Gastrocnemius medialis (tissue), 4 donors: ENCODE measurements at places on chromosomes 4 and X. TPM values are rescaled to one million over a fixed set of nuclear protein-coding genes. Genes with fewer than 3 reads are reported as not detected.

DNA sequence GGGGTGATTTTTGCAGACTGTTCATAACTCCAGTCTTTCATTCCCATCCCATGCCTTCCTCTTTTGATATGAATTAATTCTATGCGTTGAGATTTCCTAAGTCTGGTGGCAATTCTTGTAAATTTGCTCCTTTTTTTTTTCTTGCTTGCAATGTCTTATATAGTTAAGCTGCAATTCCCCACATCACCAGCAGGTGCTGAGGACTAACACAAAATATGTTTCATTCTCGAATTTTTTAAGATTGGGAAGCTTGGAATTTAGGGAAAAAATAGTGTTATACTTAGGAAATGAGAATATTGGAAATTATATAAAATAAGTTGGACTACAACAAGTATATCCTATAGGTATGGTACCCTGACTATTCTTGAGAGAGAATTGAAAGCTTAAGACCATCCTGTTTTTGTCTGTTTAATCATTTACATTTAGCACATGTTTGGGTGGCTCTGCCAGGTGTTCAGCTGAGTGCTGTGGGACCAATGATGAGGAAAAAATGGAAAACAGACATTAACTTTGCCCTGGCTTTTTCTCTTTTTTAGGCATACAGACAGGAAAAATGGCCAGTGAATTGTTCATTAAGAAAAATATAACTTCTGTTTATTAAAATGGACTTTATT, 30.2 kb downstream of the AFF2 start:
- no peak overlapping the region for H3K4me3 ChIP-seq
- no peaks in the 10 kb centered on the region for H3K4me1 ChIP-seq

DNA sequence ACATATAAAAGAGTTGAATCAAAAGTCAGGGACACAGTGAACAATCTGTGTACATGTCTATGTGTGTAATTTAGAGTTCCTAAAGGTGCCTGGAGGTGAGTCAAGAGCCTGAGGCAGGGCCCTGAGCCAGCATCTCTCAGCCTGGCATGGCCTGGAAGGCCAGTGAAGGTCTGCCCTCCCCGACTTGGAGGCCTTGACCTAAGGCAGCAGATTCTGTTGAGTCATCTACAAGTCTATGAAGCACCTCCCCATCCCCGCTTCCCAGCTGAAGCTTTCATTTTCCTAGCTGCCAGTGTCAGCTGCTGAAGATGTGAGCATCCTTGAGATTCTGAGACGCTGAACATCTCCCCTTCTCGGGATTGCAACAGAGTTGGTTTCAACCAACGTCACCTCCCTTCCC, 583.9 kb downstream of the BCOR start:
- H3K4me1 ChIP-seq: no peaks in the 10 kb centered on the region
- H3K4me3 ChIP-seq: no peak overlapping the region
- H3K27me3 ChIP-seq: no peaks in the 10 kb centered on the region
- H3K27ac ChIP-seq: no peak overlapping the region
- DNase-seq: peak; percentile 35

Gene FAM199X
- total RNA-seq: 16.6 TPM

Gene TBX22
- total RNA-seq: not detected

DNA sequence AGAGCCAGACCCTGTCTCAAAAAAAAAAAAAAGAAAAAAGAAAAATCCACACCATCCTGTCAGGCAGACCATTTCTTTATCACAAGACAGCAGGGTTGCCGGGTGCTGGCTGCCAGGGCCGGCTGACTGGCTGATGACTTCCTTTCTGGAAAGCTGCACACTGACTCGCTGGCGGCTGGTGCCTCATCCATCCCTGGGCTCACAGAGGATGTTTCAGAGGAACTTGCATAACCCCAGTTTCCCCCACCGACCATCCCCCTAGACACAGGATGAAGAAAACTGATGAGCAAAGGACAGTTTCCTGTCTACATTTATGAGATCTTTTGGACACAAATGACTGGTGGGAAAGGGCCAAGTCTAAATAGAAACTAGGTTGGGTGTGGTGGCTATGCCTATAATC, 14.1 kb downstream of the HPSE start:
- peak; percentile 38 for DNase-seq
- no peak overlapping the region for H3K27ac ChIP-seq
- H3K4me1 ChIP-seq: no peaks in the 10 kb centered on the region
- no peaks in the 10 kb centered on the region for H3K36me3 ChIP-seq
- H3K4me3 ChIP-seq: no peak overlapping the region

DNA sequence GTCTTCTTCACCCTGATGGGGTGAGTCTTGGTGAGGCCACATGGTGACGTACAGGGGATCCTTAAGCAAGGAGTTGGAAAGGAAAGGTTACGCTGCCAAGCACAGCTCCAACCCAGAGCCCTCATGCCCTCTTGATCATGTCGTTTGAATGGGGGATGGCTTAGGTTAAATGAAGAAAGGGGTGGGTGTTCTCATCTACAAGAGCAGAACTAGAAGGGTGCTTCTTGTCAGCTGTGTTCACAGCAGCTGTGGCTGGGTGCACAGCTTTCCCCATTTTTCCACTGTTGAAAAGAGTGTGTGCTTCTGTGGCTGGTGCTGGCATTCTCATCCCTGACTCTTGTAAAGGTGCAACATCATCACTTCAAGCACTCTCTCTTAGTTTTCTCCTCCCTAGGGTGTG, 15.5 kb upstream of the SCRG1 start:
- no peaks in the 10 kb centered on the region for H3K36me3 ChIP-seq
- H3K27me3 ChIP-seq: no peaks in the 10 kb centered on the region
- no peak for DNase-seq
- H3K4me3 ChIP-seq: no peak overlapping the region

Gene FAAH2
- total RNA-seq: not detected

GRCh38 chr4:12555011-12555410, 929.1 kb downstream of the RAB28 start:
- H3K27ac ChIP-seq: no peak overlapping the region
- H3K36me3 ChIP-seq: no peaks in the 10 kb centered on the region
- no peaks in the 10 kb centered on the region for H3K4me1 ChIP-seq
- H3K4me3 ChIP-seq: no peak overlapping the region
- DNase-seq: no peak
- H3K27me3 ChIP-seq: no peaks in the 10 kb centered on the region

GRCh38 chr4:179671609-179672008, 2229.4 kb upstream of the AGA start:
- H3K27ac ChIP-seq: no peak overlapping the region
- H3K36me3 ChIP-seq: no peaks in the 10 kb centered on the region
- DNase-seq: no peak
- H3K27me3 ChIP-seq: no peaks in the 10 kb centered on the region
- H3K4me1 ChIP-seq: no peaks in the 10 kb centered on the region

- DNase-seq: no peak
- no peaks in the 10 kb centered on the region for H3K36me3 ChIP-seq
- no peaks in the 10 kb centered on the region for H3K4me1 ChIP-seq
- no peak overlapping the region for H3K27ac ChIP-seq
- no peak overlapping the region for H3K4me3 ChIP-seq
These were observed 43.6 kb downstream of the HTT-AS start for GRCh38 chr4:3030566-3031356.

DNA sequence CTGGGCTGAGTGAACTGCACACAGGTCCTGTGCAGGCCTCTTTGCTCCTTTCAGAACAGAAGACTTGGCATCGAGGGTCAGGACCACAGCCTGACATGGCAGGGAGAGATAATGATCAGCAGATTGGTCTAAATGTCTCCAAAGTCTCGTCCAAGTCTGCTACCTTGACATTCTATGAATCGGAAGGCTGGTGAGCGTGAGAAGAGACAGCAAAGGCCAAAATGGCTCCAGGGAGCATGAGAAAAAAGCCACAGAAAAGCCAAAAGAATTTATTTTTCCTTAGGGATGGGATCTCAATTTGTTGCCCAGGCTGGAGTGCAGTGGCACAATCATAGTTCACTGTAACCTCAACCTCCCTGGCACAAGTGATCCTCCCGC, 32.3 kb upstream of the IQSEC2 start:
- H3K4me3 ChIP-seq: no peak overlapping the region
- no peaks in the 10 kb centered on the region for H3K27me3 ChIP-seq
- no peak overlapping the region for H3K27ac ChIP-seq
- DNase-seq: no peak
- no peaks in the 10 kb centered on the region for H3K36me3 ChIP-seq

GRCh38 chrX:134932528-134933217, 58.1 kb upstream of the SMIM10 start:
- no peak overlapping the region for H3K27ac ChIP-seq
- no peak overlapping the region for H3K4me3 ChIP-seq
- DNase-seq: no peak

Gene FAT4
- 4.1 TPM for total RNA-seq

DNA sequence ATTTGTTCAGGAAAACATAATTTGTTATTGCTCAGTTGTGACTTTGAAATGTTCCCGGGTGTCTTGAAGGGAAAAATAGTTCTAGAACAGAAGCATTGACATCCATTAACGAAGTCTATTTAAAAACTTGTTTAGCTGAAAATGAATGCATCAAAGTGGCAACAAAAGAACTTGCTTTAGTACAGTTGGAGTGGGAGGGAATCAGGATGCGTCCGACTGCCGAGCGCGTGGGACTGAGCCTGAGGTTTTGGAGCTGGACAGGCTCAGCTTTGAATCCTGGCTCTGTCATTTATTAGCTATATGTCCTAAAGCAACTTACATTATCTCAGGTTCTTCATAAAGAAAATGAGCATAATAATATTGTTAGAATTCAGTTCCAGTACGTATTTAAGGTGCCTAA, 9.0 kb upstream of the ERVMER34-1 start:
- no peak overlapping the region for H3K4me3 ChIP-seq
- H3K27ac ChIP-seq: no peak overlapping the region
- H3K4me1 ChIP-seq: no peaks in the 10 kb centered on the region

Gene MSANTD1
- 0.60 TPM for total RNA-seq

GRCh38 chrX:102976793-102977495, 39.9 kb downstream of the RAB40AL start:
- DNase-seq: no peak
- H3K27me3 ChIP-seq: peaks cover 4% of the 10 kb centered on the region
- no peaks in the 10 kb centered on the region for H3K4me1 ChIP-seq
- no peaks in the 10 kb centered on the region for H3K36me3 ChIP-seq

GRCh38 chrX:65696613-65697012, 29.2 kb downstream of the MSN start:
- H3K27ac ChIP-seq: peak overlapping the region; percentile 64
- peaks cover 59% of the 10 kb centered on the region for H3K4me1 ChIP-seq
- H3K27me3 ChIP-seq: no peaks in the 10 kb centered on the region
- no peak for DNase-seq
- H3K4me3 ChIP-seq: no peak overlapping the region
- no peaks in the 10 kb centered on the region for H3K36me3 ChIP-seq

DNA sequence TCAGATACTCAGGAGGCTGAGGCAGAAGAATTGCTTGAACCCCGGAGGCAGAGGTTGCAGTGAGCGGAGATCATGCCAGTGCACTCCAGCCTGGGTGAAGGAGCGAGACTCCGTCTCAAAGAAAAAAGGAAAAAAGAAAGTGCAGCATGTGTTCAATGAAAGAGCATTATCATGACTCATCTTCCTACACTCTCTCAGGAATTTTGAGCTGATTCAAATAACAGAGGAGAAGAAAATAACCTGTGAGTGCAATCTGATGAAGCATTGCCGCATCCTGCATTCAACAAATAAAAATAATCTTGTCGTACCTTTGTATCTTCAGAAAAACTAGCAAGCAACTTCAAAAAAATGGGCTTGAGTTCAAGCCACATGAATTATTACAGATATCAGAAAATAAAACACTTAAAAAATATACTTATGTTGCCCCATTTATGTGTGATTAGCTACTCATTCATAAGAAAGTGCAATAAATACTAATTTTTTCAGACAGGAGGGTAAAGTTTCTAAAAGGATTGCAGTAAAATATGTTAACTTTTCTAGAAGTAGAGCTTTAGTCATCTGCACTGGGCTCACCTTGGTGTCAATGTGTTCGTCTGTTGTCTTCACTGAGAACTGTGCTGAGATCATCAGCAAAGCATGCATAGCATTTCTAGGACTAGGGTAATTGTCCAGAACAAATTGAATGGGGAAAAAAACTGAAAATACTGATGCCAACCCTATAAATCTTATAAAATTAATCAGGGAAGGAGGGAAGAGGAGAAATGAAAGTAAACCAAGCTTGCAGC, 90.4 kb upstream of the VCX3B start:
- DNase-seq: no peak
- H3K4me1 ChIP-seq: no peaks in the 10 kb centered on the region
- no peaks in the 10 kb centered on the region for H3K36me3 ChIP-seq
- no peaks in the 10 kb centered on the region for H3K27me3 ChIP-seq
- H3K4me3 ChIP-seq: no peak overlapping the region

Gene DCHS2
- 0.18 TPM for total RNA-seq

- H3K4me3 ChIP-seq: no peak overlapping the region
- no peaks in the 10 kb centered on the region for H3K27me3 ChIP-seq
- no peak for DNase-seq
- peaks cover 5% of the 10 kb centered on the region for H3K4me1 ChIP-seq
- H3K36me3 ChIP-seq: no peaks in the 10 kb centered on the region
These were observed 515.0 kb downstream of the INPP4B start for GRCh38 chr4:142331132-142331531.

DNA sequence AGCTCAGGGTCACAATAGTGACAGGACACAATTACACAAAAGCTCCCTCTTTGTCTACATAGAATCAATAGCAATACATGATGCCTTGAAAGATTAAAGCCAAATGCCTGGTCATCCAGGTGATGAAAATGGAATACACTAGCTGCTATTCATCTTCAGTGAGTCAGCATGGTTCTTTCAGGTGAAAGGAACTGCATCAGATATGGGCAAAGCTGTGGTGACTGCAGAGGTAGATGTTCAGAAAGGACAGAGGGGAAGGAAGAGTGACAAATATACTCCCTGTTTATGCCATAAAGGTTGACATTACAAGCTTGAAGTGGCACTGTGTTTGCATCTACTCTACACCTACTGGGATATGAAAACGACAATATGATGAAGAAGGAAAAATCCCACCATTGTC, 20.0 kb upstream of the FTHL17 start:
- no peaks in the 10 kb centered on the region for H3K4me1 ChIP-seq
- no peak overlapping the region for H3K27ac ChIP-seq
- no peak overlapping the region for H3K4me3 ChIP-seq

DNA sequence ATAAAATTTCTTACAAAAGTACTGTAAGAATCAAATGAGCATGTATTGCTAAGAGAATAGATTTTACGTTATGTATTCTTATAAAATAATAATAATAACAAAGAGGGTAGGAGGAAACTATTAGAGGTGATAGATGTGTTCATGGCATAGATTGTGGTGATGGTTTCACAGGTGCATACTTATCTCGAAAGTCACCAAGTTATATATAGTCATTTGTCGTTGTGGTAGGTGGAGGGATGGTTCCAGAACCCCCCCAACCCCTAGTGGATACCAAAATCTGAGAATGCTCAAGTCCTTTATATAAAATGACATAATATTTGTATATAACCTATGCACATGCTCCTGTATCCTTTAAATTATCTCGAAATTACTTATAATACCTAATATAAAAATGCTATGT, 36.7 kb upstream of the H2AZ1 start:
- H3K27me3 ChIP-seq: no peaks in the 10 kb centered on the region
- no peak for DNase-seq
- H3K4me3 ChIP-seq: no peak overlapping the region
- no peak overlapping the region for H3K27ac ChIP-seq
- no peaks in the 10 kb centered on the region for H3K4me1 ChIP-seq
